RKO (cell line): ENCODE measurements at places on chromosomes 13 and 19.

- no peak for DNase-seq
Measured at GRCh38 chr13:21675095-21675991, 4.5 kb downstream of the FGF9 start.

DNA sequence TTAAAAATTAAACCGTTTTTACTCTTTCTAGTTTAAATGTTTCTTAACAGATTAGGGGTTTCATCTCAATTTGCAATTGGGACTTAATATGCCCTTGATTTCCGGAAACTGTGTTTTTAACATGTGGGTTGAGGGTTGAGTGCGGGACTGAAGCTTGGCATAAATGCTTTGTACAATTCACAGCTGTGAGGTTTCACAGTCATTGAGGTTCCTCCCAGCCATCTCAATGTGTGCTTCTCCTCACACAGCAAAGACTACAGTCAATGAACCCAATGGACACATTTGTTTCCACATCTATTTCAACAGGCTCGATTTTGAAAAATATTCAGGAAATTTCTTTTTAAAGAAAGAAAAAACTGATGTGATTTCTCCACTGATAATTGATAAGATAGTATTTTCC lies 328.6 kb downstream of the TBC1D4 start:
- DNase-seq = no peak

GRCh38 chr13:28544026-28544425 lies 49.1 kb upstream of the FLT1 start:
- DNase-seq = no peak

GRCh38 chr13:110856942-110857835 lies 57.7 kb downstream of the ANKRD10 start:
- no peak for DNase-seq

- DNase-seq = no peak
Measured at GRCh38 chr19:9487016-9487415, 11.4 kb downstream of the ZNF560 start.

GRCh38 chr19:3697094-3697493 lies 3.2 kb downstream of the PIP5K1C start:
- DNase-seq = no peak

- DNase-seq = no peak
Measured at GRCh38 chr19:2457394-2458037, 757 bp upstream of the LMNB2 start.

DNA sequence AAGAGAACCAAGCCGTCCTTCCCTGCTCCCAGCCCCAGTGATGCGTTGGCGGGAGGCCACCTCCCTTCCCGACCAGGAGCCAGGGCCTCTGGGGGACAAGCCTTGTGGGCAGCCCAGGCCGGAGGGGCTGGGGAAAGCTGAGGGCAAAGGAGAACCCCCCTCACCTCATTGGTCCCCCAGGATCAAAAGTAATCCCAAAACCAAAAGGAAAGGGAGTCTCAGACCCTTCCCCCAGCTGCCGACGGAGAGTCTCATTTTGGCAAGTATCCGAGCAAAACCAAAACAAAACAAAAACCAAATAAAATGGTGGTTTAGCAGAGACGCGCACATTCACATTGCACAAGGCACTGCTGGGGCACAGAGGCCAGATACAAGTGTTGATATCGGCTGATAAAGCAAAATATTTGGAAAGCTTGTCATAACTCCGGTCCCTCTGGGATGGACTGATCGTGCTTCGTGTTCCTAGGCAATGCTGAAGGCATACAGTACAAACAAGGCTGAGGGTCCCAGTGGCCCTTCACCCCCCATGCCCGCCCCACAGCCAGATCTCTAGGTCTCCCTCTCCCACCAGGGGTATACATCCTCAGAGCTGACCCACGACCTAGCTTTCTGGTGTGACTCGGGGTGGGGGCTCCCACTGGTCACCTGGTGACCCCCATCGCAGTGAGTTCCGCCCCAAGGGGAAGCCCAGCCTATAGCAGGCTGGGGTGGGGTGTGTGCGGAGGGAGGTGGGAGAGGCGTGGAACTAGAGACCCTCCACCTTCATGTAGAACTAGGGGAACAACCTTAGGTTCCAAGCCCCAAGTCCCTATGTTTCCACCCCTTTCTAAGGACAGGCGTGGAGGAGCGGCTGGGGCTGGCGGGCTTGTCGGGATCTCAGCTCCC lies 2.1 kb downstream of the CEBPA start:
- DNase-seq = no peak

DNA sequence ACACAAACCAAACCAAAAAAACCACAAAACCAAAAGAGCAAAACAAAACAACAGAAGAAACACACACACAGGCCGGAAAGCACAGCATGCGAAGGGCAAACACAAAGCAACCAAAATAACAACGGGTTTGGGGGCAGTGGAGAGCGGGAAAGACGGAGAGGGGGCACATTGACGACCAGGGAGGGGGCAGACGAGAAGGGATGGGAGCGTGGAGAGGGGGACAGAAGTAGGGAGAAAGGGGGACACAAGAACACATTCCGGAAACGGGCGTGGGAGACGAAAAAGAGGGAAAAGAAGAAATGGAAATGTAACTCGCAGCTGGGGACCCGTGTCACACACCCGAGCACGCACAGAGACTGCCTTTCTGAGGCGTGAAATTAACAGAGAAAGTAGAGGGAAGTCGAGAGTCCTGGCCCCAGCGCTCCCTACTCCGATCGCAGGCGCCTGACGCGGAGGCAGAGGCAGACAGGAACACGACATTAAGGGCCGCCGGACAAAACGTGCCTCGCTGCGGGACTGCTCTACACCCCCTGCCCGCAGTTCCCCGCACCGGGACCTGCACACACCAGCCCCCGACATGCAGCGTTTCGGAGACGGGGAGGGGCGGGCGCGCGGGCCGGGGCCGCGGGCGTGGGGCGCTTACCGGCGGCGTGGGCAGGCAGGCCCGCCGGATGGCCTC lies 652 bp downstream of the POU4F1 start:
- DNase-seq = no peak

DNA sequence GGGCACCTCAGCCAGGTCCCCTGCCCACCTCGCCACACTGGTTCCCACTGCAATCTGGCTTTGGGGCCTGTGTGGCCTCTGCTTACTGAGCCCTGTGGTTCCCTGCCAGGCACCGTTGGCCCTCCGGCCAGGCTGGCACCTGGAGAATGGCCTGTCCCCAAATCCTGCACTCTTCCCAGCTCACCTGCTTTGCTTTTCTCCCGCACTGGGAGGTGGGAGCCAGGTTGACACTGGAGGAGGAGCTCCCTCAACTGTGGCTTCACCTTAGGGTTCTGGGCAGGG lies 97.0 kb downstream of the SCGB2B2 start:
- DNase-seq = no peak
